ENCODE measurements at places on chromosomes 6 and 20.

DNA sequence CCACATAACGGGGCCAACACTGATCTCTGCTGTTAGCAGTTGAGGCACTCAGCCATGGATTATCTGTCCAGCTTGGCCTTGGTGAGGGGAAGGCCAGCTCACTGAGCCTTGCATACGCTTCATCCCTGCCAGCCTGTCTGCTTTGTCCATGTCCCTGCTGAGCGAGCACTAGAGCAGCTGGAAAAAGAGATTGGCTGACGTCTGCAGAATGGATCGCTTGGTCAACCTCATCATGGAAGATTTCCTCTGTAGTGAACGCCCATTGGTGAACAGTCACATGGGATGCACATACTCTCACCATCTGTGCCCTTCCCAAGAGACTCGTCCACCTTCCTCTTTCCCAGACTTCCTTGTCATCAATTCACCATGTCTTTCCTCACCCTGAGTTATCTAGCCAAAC lies 26.9 kb downstream of the MUC22 start:
- DNase-seq, result no peak

DNA sequence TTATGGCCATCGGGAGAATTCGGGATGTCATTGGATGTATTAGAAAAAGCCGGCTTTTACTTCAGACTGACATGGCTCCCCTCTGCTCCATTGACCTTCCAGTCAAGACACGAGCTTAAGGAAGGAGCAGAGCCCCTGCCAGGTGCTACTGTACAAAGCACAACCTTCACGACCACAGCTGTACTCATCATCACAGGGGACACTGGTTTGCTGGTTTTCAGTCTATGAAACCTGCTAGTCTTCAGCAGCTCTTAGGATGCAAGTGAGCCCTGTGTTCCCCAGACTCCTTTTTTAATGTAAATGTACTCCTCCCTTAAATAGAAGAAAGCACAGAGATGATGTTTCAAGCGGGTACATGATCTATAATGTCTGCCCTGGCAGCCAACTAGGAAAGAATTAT lies 1.9 kb upstream of the TRAPPC3L start:
- DNase-seq, result no peak

DNA sequence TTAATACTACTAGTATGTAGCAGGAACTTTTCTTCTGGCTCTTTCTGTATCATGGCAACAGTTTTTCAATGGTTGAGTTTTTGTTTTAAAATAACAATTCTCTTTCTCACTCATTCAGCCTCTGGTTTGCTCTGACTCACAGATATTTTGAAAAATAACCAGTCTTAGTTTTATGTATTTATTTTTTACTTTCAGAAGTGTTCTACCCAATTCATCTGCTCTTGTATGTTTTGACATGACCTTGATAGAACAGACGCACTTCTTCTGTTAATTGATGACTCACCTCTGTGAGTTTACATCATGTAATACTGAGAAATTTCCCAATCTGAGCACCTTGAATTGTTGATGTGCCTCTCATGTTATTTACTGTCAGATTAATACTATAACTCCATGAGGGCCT lies 178.9 kb downstream of the SASH1 start:
- DNase-seq, result no peak

DNA sequence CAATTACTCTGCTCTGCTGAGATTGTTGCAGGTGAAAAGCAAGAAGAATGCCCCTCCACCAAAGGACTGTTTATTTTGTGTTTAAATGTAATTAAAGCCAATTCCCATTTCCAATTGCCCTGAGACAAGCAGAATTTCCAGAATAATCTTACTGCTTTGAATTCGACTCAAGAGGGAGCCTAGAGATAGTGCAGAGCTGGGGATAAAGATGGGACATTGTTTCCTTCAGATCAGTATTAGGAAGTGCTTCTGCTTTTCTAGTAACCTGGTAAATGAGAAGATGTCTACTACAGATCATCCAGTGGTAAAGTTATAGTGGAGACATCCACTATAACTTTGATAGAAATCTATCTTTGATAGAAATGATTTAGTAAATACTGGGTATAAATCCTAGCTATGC lies 326.9 kb downstream of the UBE3D start:
- no peak for DNase-seq

GRCh38 chr6:3072798-3073197 lies 4.5 kb downstream of the RIPK1 start:
- DNase-seq, result no peak

DNA sequence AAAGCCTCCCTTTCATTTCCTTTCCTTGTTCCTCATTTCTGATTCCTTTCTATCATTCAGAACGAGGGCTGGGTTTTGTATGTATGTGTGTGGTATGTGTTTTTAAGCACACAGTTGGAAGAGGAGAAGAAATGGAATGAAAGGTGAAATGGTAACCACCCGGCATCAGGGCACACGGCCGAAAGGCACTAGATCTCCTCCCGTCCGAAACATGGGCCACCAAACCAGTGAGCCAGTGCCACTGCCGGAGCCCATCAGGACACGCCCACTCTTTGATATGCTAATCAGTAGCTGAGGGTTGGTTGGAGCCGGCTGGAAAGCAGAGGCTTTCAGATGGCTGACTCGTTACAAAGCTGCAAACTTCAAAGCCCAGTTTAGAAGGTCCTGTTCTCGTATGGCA lies 228.6 kb upstream of the JARID2 start:
- DNase-seq, result no peak
